Kidney (tissue), 22 donors: ENCODE measurements at places on chromosomes 6 and 20. TPM values are rescaled to one million over a fixed set of nuclear protein-coding genes. Genes with fewer than 3 reads are reported as not detected.

SAMD5 gene
- 9.2 TPM for total RNA-seq

RNF144B gene
- 153 TPM for total RNA-seq

WFDC12 gene
- total RNA-seq: 1.4 TPM

GATA5 gene
- total RNA-seq: 1.0 TPM

HLA-DOA gene
- total RNA-seq: 21.6 TPM

CNKSR3 gene
- 63.1 TPM for total RNA-seq

IL22RA2 gene
- not detected for total RNA-seq

LY6G5B gene
- total RNA-seq: 15.1 TPM

TGM3 gene
- 0.13 TPM for total RNA-seq

BPIFB4 gene
- total RNA-seq: not detected
